ENCODE measurements at places on chromosomes 6 and 20.

GRCh38 chr6:149934249-149935156 lies 7.3 kb upstream of the ULBP2 start:
- DNase-seq: peak; percentile 65

- DNase-seq: no peak
Observed at GRCh38 chr6:54284161-54284860, 23.9 kb upstream of the TINAG start.

- DNase-seq: no peak
Observed at GRCh38 chr6:7425808-7426190, 36.2 kb downstream of the RIOK1 start.

DNA sequence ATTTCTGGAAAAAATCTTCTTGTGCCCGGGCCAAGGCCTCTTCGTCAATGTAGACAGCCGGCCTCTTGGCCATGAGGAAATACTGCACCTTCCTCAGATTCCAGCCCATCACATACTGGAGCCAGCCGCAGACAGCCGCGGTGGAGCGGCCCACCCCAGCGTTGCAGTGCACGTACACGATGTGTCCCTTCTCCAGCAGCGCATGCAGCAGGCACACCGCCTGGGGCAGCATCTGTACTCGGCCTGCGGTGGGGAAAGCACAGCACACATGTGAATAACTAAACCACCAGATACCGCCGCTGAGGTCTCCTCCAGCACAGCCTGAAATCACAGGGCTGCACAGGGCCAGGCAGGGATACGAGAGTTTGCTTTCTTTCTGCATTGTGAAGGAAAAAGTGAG lies 107.9 kb downstream of the EPM2A start:
- DNase-seq: no peak

DNA sequence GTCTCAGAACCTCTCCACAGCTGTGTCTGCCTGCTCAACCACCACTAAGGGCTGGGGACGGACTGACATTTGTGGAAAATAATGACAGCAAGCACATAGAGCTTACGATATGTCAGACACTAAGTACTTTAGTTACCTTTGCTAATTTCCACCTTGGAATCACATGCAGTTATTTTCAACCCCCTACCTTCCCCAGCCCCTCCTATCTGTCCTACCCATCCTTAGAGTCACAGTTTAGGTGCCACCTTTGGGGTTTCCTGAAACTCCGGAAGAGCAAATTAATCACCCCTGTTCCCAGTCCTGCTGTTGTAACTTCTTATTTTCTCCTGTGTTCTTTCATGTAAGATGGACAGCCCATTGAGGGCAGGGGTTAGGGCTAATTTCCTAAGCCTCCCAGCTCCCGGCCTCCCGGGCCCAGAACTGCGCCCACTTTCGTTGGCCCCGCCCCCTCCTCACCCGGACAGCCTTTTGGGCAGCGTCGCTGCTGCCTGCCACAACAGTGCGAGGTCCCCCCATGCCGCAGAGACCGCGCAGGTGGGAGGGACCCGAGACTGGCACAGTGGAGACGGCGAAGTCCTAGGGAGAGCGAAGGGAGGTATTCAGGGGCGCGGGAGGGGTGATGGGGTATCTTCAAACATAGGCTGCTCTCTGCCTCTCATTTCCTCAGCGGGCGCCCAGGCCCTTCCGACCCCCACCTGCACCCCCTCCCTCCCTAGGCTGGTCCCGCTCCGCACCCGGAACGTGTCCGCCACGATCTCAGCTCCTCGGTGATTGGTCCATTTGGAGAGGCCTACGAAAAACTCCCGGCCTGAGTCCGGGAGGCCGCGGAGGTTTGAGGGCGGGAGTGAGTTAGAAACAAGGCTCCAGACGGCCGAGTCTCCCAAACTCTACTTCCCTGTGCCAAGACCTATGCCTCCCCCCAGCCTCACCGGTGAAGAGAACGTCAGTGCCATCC lies 1.1 kb downstream of the DDAH2 start:
- no peak for DNase-seq

GRCh38 chr6:79864001-79864400 lies 83.4 kb downstream of the ELOVL4 start:
- no peak for DNase-seq

DNA sequence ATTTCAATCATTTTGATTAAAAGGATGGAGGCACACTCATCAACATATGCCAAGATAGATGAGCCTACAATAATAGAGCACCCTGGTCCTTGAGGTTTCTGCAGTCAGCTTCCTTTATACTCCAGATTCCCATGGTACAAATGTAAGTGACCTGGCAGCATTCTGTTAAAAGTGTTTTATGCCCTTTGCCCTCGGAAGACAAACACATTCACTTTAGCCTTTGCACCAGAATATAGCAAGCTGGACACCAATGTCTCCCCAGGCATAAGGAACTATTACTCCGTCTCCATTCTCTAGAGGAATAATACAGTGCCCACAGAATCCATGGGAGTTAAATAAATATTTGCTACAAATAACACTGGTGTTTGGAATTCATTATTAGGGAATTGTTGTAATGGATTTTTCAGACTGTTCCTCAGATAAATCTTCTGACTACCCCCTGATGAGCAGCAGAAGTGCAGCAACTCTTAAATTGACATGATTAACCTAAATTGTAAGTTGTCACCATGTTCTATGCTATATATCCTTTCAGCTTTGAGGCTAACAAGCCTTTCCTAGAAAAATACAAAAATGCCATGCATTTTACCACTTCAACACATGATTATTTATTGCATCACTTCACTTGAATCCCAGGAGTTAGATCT lies 340.2 kb downstream of the TBC1D32 start:
- DNase-seq: no peak

DNA sequence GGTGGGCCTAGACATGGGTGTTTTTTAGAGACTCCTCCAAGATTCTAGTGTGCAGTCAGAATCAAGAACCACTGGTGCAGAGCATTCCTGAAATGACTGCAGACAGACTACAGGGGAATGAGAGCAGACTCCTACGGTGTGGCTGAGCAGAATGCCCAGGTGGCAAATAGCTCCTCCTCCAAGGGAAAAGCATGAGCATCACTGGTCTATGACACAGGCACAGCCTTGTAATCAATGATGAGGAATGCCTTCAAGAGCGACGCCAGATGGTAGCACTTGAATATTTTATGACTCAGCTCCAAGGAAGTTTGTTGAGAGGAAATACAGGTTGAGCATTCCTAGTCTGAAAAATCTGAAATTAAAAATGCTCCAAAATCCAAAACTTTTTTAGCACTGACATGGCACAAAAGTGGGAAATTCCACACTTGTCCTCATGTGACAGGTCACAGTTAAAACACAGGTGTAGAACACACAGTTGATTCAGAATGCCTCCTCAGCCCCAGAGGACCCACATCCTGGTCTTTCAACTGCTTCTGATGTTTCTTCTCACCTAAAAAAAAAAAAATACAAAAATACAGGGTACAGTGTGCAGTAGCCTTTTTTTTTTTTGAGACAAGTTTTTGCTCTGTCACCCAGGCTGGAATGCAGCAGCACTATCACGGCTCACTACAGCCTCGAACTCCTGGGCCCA lies 10.6 kb upstream of the FAM8A1 start:
- no peak for DNase-seq

GRCh38 chr6:109079981-109080380 lies 14.7 kb downstream of the SESN1 start:
- no peak for DNase-seq

- DNase-seq: no peak
Observed at GRCh38 chr20:1813101-1813529, 82.1 kb upstream of the SIRPA start.

GRCh38 chr20:58271606-58272351 lies 37.7 kb upstream of the RAB22A start:
- no peak for DNase-seq

DNA sequence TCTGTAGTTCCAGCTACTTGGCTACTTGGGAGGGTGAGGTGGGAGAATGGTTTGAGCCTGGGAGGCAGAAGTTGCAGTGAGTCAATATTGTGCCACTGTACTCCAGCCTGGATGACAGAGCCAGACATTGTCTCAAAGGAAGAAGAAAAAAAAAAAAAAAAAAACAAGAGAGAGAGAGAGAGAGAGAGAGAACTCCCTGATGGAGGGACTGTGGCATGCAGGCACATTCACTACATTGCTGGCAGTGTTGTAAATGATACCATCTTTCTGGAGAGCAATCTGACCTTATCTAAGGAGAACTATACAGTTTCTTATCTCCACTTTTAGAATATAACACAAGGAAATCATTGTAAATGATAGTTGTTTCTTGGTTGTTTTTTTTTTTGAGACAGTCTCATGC lies 85.1 kb downstream of the MDN1 start:
- DNase-seq: no peak

GRCh38 chr6:44439270-44440045 lies 52.0 kb downstream of the CDC5L start:
- no peak for DNase-seq

DNA sequence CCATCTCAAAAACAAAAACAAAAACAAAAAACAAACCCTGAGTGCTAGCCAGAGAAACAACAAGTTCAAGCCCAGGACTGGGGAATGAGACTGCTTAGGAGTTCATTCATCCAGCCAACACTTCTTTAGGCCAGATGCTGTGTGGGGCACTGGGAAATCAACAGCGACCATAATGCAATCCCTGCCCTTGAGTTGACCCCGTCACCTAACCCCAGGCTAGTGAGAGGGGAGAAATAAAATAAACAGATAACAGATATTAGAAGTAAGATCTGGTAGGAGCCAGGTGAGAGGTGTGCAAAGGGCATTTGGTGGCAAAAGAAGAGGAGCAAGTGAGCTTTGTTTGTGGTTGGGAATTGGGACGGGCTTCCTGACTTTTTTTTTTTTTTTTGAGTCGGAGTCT lies 4.9 kb upstream of the RPL10A start:
- DNase-seq: no peak

DNA sequence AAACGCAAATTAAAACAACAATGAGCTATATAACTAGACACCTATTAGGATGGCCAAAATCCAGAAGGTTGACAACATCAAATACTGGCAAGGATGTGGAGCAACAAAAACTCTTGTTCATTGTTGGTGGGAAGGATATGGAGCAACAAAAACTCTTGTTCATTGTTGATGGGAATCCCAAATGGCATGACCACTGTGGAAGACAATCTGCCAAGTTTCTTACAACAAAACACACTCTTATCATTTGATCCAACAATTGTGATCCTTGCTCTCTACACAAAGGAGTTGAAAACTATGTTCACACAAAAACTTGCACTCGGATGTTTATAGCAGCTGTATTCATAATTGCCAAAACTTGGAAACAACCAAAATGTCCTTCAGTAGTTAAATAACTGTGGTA lies 61.8 kb upstream of the LAMA2 start:
- no peak for DNase-seq

GRCh38 chr20:25399037-25399430 lies 8.4 kb upstream of the ABHD12 start:
- no peak for DNase-seq

- no peak for DNase-seq
Observed at GRCh38 chr6:119112812-119113530, 34.5 kb upstream of the FAM184A start.

DNA sequence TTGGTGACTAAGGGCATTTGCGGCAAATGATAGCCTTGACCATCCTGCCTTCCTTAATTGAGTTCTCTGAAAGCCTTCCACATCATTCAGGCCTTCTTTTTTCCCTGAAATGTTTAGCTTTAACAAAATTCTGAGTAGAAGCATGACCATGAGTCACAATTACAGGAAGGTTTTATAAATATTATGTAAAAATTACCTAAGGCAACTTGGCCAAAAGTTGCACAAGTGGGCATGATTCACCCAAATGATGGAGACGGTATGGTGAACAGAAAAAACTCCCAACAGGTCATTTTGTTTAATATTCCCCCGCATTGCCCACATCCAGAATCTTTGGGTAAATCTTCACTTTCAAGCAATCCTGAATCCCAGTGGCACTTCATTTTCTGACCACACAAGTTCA lies 37.0 kb downstream of the MC3R start:
- DNase-seq: no peak

GRCh38 chr20:47067776-47068175 lies 173.1 kb downstream of the EYA2 start:
- DNase-seq: no peak
